Stimulated activated CD4-positive, alpha-beta T cell treated with anti-CD3 and anti-CD28 coated beads, Interleukin-12 subunit alpha, Interleukin-12 subunit beta, amount 100 ng/mL, for 24 hours (primary cell): ENCODE measurements at places on chromosomes 7 and 10.
A peak's percentile ranks its signal among the peaks of the same experiment; 100 is the strongest.

DNA sequence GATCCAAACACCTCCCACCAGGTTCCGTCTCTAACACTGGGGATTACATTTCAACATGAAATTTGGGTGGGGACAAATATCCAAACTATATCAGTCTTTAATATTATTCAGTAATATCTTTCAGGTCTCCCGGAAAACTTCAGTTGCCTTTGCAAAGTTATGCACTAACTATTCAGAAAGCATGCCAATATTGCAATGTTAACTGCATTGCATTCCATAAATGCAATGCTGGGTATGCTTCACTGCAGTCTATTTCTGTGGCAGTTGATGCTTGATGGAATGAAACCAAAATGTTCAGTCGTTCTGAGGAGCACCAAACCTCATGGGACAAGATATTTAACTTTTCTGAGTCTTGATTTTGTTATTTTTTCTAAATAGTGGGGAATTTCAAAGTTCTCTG lies 147.5 kb downstream of the SLC16A9 start:
- no peak for DNase-seq

DNA sequence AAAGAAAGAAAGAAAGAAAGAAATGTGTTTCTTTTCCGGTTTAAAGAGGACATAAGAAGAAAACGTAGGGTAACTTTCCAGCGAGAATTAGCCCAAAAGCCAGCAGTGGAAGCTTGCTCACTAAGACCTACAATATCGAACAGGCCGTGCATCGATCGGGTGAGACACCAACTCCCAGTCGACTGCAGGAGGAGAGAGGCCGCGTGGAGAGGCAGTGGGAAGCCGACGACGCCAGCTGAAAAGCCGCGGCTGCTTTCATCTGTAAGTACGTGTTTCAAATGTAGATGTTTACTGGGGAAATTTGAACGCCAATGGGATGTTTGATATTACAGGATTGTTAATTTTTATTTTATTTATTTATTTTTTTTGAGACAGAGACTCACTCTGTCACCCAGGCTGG lies 28.6 kb upstream of the GIMAP8 start:
- no peak for DNase-seq

DNA sequence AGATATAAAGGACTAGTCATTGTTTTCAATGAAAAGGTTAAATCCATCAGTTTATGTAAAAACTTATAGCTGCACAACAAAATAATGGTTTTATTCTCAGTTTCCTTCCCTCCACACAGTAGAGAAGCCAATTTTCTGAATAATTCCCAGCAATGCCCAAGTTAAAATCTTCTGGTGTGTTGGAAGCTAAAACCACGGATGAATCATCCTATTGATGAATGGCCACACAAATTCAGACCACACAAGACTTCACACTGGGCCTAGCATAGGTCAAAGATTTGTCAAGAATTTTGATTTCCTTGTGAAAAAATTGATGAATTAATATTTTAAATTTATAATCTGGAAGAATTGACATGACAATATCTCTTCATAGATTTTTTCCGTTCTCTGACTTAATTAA lies 617.6 kb downstream of the INHBA start:
- no peak for DNase-seq

DNA sequence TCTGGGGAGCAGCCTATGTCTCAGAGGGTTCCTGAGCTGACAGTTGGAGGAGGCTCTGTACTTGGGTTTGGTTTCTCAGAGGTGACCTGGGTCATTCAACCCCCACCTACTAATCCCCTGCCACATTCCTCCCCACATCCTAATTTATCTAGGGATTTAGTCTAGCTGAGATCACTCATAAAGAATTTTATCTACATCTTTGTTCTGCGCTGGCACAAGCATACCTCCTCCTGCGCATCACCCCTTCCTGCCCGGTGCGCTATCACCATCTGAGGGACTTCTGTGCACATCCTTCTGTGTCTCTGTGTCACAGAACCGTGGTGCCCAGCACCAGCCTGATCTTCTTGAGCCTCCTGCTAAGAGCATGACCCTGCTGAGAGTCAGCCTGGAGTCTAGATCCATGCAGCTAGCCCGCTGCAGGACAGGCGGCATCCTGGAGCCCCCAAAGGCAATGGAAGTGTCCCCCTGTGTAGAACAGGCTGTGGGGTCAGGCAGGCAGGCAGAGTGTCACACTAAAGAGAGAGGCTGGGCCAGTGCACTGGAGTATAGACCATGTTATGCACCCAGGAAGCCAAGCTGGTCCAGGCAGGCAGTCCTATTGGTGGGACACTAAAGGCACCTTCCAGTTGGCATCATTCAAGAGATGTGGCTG lies 63.6 kb downstream of the ARHGAP22 start:
- DNase-seq = no peak

GRCh38 chr7:47715631-47716068 lies 133.7 kb upstream of the TNS3 start:
- DNase-seq = no peak

DNA sequence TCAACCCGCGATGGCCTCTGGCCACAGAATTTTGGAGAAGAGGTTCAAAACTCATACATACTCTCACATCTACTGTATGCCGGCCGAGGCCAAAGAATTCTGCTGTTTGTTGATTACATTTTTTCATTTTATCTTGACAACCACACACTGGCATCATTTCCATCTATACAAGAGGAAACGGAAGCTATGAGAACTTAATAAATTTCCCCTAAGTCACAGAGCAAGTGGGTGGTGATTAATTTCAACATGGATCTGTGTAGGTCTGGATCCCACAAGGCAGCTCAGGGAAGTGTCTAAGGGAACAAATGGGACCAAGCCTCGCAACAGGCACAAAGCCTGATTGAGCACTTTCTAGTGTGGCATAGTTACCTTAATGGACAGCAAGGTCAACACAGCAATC lies 18.0 kb downstream of the ELMO1 start:
- no peak for DNase-seq

DNA sequence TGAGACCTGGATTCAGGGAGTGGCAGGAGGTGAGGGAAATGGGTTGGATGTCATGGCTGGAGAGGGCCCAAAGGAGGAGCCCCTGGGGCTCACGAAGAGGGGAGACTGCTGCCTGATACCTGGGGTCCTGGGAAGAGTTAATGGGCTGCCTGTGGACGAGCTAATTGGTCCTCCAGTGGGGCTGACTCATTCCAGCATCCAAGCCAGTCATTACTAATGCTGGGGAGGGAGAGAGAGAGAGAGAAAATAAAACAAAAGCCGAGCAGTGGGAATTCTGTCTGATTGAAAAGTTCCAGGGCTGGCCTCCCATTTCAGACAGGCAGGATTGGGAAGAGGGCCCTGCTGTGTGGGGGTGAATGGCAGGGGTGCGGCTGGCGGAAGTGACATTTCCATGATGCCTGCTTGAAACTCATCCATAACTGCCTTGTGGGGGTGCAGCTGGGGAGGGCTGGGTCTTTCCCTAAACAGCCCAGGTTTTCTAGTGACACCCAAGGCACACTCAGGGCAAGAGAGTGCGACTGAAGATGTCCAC lies 297.8 kb downstream of the RPS24 start:
- DNase-seq = no peak

- no peak for DNase-seq
Measured at GRCh38 chr7:47942132-47942531, 6.1 kb downstream of the PKD1L1 start.

GRCh38 chr7:112286250-112287086 lies 80.0 kb downstream of the ZNF277 start:
- DNase-seq = no peak

GRCh38 chr10:65314253-65314652 lies 1611.6 kb upstream of the LRRTM3 start:
- DNase-seq = no peak

- DNase-seq = peak; percentile 56
Measured at GRCh38 chr10:118840071-118840775, 85.5 kb upstream of the CACUL1 start.

GRCh38 chr10:87872828-87873227 lies 9.4 kb downstream of the PTEN start:
- DNase-seq = no peak

GRCh38 chr7:100855515-100855914 lies 3.0 kb downstream of the SLC12A9 start:
- DNase-seq = no peak

DNA sequence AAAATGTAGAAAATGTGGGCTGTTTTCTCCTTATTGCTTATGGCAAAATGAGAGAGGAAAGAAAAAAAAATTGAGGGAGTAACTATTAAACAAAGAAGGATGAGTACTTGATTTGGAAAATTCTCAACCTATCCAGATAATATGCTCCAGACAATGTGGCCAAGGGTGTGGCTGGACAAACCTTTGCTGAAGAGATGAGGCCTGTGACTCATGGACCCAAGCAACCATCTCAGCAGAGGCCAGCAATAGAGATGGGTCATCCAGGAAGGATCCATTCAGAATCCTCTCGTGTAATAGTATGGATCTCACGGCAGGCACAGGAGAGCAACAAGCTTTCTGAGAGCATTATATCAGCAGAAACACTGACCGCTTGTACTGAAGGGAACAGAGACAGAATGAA lies 120.3 kb upstream of the CELF2 start:
- DNase-seq = no peak

GRCh38 chr7:45568536-45569289 lies 5.5 kb upstream of the ADCY1 start:
- DNase-seq = no peak
